ENCODE measurements at places on chromosomes 16 and 17.

- no peak for DNase-seq
These were observed 39.4 kb downstream of the ATP2C2 start for GRCh38 chr16:84407588-84408313.

DNA sequence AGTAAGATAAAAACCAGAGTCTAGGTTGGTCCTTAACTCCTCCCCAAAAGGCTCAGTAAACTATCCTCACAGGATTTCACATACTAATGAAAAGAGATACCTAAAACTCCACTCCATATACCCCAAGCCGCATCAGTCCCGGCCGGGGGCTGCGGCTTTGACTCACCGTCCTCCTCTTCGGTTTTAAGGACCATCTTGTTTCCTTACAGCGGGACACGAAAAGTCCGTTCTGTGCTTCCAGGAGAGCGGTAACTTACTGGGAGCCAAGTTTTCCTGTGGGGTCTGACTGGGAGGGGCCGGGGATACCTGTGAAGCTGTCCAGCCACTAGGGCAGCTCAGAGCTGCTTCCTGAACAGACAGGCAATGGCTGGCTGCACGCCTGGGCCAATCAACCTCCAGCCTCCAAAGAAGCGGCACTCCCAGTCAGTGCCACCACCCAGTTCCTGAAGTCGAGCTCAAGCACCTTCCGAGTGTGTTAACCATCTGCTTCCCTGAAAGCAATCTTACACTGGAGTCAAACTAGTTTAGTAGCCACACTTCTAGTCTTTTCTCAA is 45.5 kb downstream of the CYTH1 start:
- DNase-seq: peak; percentile 76

DNA sequence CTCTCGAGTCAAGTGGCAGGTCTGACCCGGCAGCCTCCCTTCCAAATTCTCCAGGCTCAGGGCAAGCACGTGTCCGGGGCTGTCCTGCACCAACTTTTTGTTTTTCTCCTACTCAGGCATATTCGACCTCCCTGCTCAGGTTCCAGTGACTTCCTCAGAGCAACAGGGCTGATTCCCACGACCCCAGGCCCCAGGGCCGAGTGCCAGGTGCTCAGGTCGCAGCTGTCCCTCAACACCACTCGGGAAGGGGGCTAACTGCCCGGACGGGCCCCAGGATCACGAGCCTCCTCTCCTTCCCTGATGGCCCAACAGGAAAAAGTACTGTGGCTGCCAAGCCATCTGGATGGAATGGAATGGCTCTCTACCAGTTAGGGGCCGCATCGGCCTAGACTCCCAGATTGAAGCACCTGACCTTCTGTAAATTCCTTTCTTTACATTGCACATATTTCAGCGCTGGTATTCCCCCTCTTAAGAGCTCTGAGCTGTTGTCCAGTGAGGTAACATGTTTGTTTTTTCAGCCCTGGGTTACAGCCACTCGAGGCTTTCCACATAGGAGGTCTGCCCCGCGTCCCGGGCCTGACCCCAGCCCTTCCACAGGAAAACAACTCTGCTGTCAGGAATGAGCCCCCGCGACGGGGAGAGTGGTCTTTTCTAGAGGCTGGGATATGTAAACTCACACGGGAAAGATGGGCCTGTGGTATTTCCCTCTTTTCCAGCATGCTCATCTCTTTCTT is 25.0 kb downstream of the NXN start:
- no peak for DNase-seq

GRCh38 chr17:8393470-8394231 is 4.0 kb downstream of the RNF222 start:
- peak; percentile 70 for DNase-seq

DNA sequence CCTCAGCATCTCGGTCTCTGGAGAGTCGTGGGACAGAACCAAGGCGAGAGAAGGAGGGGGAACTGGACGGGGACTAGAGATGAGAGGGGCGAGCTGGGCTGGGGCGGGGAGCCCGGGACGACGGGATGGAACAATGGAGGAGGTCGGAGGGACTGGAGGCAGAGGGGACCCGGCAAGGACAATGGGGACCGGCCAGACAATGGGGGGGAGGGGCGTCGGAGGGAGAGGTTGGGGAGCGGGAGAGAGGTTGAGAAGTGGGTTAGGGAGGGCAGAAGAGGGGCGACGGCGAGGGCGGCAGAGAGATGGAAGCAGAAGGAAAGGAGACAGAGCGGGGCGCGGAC is 719 bp downstream of the NGFR start:
- no peak for DNase-seq

- DNase-seq: no peak
These were observed 123.7 kb downstream of the SPACA3 start for GRCh38 chr17:33115366-33115765.

- no peak for DNase-seq
These were observed 70.7 kb downstream of the RBFOX3 start for GRCh38 chr17:79539944-79540705.

DNA sequence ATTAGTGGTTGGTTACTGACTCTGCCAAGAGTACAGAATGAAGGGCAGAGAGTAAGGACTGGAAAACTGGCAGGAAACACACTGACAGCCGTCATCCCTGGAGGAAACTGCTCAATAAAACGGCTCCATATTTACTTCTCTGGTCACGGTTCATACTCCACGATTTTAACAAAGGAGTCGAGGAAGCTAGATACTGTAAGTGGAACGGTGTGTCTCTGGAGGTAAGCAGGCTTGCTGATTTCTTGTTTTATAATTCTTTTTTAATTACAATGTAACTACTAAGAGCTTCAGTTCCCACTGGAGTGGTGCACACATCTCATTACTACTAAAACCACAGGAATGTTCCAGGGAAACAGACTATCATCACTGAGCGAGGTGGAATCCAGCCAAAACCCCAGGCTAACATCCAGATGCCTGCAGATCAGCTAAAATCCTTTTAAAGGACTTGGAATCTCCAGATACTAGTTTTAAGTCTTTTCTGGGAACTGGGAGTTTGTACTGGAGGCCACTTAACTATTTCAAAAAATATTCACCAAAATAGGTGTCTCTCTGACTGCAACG is 17.8 kb downstream of the SERPINF1 start:
- no peak for DNase-seq

DNA sequence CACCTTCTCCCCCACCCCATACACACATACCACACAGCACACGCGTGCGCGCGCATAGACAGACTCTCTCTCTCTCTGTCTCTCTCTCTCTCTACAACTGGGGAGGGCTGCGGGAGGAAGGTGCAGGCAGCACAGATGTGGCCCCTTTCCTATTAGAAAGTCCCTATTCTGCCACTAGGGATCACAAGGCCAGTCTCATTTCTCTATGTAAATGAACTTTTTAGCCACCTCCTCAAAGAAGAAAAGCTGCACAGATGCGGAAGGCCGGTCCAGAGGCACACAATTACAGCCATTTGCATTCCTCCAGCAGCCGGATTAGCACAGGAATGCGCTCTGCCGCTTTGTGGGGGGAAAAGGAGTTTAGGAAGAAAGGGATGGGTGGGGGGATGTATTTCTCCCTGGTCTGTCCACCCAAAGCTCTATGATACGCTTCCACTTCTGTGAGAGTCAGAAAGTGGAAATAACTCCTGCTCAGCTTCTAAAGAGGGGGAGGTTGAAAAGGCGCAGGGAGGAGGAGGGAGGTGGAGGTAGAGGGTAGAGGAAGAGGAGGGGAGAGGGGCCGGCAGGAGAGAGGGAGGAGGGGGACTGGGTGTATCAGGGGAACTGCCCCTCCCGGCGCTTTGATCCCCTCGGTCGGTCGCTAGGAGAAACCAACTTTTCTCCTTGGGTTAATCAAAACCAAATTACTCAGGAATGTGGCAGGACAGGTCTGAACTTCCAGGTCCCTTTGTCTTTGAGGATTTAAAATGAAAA is 11.7 kb downstream of the ZFHX3 start:
- DNase-seq: no peak

GRCh38 chr17:45948498-45948880 is 50.6 kb upstream of the STH start:
- no peak for DNase-seq

DNA sequence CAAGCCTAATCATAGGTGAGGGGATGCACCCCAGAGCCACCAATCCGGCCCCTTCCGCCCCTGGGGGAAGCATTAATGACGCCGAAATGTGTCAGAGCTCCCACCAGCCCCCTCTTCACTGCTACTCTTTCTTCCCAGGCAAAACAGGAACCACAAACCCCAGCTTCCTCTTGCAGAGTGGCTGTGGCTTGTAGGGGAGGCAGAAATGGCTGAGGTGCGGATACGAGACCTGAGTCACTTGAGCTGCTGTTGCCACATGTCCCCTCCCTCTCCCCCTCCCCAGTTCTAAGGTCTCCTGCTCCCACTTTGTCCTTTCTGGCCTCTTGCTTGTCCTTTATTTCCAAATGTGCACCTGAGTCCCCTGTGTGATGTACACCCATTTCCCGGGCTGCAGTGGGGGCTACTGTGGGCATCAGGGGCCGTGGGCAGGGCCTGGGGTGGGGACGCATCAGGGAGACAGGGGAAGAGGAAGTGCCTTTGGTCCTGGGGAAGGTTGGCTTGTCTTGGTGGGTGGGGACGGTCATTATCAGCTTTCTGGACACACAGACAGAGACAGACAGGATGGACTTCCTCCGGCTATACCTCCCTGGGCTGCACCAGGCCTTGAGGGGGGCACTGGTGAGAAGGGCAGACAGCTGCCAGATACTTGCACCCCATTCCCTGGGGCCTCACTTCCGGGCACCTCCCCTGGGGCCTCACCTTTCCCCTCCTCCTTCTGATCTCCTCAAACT is at the start of gene APOBR:
Gene APOBR (plus strand): TSS at position 523 of the 731 bp plus-strand sequence. CDS start 39 bp downstream, at position 562.
- DNase-seq: peak; percentile 90

- DNase-seq: no peak
These were observed 52.0 kb upstream of the IRX6 start for GRCh38 chr16:55271945-55272513.

GRCh38 chr16:73614131-73614530 is 566.2 kb upstream of the ZFHX3 start:
- DNase-seq: no peak

- DNase-seq: no peak
These were observed 104.6 kb downstream of the GNAO1 start for GRCh38 chr16:56295739-56296527.

DNA sequence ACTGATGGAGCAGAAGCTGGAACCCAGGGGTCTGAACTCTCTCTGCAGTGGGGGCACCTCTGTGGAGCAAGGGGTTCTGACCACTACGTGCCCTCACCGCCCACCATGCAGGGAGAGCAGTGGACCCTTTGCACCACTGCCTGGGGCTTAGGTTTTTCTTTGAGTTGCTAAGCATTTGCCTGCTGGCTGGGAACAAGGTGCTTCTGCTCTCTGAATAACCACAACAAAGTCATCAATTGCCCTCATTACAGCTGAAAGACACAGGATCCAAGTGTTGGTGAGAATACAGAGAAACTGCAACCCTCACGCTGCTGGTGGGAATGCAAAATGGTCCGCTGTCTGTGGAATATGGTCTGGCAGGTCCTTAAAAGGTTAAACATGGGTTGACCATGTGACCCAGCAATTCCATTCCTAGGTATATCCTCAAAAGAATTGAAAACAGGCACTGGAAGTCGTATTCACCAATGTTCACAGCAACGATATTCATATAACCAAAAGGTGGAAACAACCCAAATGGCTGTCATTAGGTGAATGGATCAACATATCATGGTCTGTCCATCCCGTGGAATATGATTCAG is 22.8 kb downstream of the NLRC3 start:
- no peak for DNase-seq

GRCh38 chr17:46995841-46996571 is 17.0 kb upstream of the RPRML start:
- no peak for DNase-seq

DNA sequence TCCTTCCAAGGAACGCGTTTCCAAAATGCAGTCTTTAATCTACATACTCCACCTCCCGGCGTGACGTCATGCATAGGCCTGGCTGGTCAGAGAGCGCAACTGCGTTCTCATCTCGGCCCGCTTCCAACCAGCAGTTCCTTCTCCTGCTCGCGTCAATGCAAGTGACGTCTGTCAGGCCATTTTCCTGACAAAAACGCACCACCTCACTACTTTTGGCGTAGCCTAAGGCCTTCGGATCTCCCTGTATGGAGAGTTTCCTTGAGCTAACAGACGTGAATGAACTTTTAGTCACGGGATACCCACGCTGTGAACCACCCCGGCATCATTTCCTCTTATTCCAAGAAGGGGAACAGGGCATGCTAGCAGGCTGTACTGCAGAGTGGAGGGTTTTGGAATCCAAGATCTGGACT is 25.0 kb downstream of the TEX14 start:
- no peak for DNase-seq

- DNase-seq: no peak
These were observed 19.3 kb upstream of the CA4 start for GRCh38 chr17:60130466-60130865.

GRCh38 chr17:36602030-36602748 is 806 bp downstream of the MRM1 start:
- DNase-seq: peak; percentile 78

- peak; percentile 58 for DNase-seq
These were observed 10.1 kb downstream of the CYB5D1 start for GRCh38 chr17:7867881-7868329.

DNA sequence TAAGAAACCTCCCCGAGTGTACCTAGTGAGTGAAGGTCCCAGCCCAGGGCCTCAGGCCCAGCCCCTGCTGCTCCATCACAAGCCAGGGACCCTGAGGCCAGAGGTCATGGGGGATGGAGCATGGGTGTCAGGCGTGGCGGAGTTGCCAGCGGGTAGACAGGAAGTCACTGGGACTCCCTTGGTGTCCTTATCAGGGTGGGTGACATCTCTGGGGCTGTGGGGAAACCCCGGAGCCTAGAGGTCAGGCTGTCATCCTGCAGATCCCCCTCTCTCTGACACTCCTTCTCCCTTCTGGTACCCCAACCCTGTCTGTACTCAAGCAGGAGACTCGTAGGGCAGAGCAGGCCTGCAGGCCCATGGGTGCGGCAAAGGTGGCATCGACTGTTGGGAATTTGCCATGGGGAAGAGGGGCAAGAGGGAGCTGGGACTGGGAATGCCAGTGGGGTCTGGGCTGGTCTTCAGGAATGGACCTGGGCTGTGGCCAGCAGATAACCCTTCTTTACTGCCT is 10.8 kb upstream of the ADGRG1 start:
- no peak for DNase-seq

- no peak for DNase-seq
These were observed 277.8 kb upstream of the CDH5 start for GRCh38 chr16:66088681-66089080.

GRCh38 chr17:31580706-31581490 is 189.4 kb downstream of the RAB11FIP4 start:
- DNase-seq: no peak

- no peak for DNase-seq
These were observed 6.0 kb downstream of the CAPNS2 start for GRCh38 chr16:55572439-55572838.

GRCh38 chr17:50151041-50151936 is 812 bp upstream of the PPP1R9B start:
- DNase-seq: peak; percentile 92

All from activated CD8-positive, alpha-beta memory T cell treated with anti-CD3 and anti-CD28 coated beads for 24 hours (primary cell).